ENCODE measurements at places on chromosomes 12 and 14.

DNA sequence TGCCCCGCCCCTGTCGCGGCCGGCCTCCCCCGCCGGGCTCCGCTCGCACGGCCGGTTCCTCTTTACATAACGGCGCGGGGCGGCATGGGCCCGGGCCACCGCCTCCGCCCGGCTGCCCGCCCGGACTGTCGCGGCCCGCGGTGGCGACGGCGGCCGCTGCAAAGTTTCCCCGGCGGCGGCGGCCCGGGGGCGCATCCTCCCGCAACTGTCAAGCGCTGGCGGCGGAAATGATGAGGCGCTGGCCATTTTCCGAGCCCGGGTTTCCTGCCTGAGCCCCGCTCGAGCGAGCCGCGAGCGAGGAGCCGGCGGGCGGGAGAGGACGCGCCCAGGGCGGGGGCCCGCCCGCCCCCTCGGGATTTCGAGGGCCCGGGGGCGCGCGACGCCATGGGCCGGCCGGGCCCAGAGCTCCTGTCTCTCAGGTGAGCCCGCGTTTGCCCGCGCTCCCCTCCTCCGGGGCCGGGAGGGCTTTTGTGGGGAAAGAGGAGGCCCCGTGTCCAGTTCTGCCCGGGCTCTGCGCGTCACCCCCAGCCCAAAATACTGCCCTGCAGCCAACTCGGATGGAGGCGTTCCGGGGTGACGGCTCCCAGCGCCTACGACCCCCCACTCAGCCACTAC is at the start of gene SH2B3:
Gene SH2B3, plus strand, starts transcription at position 65 of the 615 bp plus-strand sequence. CDS start 12,223 bp downstream, outside the sequence.
- peak; percentile 79 for DNase-seq

DNA sequence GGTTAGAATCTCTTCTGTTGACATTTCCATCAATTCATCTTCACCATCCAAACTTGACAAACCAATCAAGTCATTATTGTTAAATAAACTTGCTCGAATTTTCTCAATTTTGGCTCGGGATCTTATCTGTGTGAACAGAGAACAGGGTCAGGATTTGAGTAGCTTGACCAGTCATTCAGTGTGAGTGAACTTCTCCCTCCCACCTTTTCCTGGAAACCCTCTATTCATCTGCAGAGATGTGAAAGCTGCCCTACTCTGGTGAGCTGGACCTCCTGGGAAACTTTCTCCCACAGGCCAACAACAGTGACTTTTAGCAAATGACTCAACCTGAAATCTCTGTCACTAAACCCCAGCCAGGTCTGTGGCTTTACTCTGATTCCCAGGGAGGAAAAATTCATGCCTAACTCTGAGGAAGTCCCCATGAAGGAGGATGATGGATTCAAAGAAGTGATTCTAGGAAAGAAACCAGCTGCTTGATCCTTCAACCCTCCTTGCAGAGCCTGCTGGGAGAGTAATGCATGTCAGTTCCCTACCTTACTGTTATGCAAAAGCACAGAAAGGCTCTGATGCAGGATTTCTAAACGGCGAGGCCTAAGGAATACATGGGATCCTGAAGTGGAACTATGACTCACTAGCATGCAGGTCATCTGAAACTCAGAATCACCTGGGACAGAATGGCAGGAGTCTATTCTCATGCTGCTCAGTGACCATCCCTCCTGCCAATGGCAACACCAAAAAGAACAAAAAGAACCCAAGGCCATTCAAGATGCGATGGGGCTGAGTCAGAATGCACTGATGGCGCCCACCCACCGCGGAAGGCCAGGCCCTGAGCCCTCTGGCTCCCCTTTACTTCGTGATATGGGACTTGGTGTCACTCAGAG is 58.0 kb downstream of the TRAFD1 start:
- DNase-seq, result peak; percentile 73

GRCh38 chr14:76880449-76880848 is 54.2 kb downstream of the LRRC74A start:
- DNase-seq, result no peak

DNA sequence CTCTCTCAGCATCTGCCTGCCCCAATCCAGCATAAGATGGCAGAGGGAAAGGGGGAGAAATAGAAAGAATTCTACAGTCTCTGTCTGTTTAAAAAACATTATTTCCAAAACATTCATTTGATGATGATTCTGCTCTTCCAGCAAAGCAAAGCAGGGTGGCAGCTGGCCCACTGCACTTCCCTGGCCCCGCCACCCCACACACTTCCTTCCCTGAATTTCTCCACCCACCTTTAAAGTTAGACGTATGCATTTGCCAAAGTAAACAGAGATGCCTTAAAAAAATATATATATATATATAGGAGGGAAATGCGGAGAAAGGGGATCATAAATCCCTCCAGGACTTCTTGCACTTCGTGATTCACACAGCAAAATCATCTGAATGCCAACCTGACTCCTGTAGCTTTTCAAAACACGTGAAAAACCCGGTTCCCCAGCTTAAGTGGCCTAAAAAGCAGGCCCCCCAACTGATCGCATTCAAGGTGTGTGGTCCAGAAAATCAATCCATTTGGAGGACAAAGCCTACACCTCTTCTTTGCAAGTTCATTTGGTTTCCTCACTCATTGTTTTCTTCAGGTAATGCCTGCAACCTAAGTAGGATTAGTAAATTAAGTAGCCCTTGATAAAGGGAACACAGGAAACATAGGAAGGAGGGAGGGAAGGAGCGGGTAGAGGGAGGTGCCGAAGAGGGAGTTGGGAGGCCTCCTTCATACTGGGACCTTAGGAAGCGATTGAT is 68.8 kb downstream of the LLPH start:
- DNase-seq, result no peak

GRCh38 chr14:24238527-24239037 is 3.8 kb downstream of the TINF2 start:
- DNase-seq, result no peak

DNA sequence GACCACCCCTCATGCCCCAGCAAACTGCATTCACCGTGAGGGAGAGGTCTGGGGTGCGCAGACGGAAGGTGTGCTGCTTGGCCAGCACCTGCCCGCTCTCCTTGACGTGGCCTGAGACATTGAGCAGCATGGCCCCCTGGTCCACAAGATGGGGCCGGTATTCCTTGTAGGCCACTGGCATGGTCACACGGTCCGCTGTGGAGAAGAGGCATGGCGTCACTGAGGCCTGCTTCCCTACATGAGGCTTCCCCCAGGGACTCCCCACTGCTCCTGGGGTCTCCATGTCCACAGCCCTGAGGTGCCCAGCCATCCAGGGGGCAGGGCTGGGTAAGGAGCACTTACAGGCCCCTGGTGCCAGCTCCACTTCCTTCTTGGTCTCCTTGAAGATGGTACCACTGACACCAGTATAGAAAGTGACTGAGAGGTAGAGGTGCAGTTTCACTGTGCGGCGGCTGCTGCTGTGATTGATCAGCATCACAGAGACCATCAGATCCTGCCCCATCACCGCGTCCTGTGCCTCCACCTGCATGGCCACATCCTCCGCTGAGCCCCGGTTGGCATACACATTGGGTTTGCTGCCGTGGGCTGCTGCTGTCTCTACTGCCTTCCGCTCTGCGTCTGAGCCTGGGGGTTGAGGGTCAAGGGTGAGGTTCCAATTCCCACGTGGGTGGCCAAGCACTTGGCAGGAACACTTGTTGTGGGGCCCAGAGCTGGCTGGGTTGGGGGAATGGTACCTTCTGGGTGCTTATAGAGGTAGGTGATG is 8.2 kb downstream of the TGM1 start:
- DNase-seq, result no peak

- DNase-seq, result no peak
Observed at GRCh38 chr12:100171248-100171647, 28.6 kb upstream of the BLTP3B start.
